NCI-H446 treated with DMSO at 0.1 percent for 48 hours (cell line): ENCODE measurements at places on chromosomes 6 and 20.

DNA sequence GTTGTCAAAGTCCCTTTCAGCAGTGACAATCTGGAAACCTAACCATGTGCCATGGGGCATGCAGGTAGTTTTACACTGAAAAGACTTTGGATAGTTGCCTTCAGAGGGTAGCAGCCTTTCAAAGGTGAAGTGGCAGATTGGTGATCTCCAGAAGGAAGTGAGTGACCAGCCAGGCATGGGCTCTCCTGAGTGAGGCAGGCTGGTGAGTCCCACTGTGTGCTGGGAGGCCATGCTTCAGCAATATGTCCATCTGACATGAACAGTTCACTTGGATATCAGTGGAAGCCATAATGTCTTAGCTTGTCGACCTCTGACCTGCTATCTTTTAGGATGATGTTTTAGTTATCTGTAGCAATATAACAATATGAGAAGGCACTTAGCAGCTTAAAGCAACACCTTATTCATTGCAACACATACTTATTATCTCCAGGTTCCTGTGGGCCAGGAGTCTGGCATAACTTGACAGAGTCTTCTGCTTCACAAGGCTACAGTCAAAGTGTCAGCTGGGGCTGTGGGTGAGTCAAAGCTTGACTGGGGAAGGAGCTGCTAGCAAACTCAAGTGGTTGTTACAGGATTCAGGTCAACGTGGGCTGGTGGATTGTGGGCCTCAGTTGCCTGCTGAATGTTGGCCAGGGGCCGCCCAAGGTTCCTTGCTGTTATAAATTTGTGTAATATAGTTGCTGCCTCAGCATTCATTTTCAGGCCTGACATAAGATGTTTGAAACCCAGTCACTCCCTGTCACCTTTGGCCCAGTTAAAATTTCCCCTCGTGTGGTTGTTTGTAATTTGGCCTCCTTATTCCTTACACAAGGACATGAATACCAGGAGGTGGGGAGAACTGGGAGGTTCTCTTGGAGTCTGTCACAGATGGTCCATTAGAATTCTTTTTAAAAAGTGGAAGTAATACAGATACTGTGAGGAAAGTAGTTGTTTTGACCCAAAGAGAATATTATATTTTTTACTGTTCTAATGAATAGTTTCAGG is 100.2 kb downstream of the UST start:
- DNase-seq: no peak

GRCh38 chr20:50445354-50446151 is 64.6 kb upstream of the PTPN1 start:
- no peak for DNase-seq

- DNase-seq: no peak
These were observed 137.8 kb downstream of the CEBPB start for GRCh38 chr20:50328222-50328979.

- DNase-seq: no peak
These were observed 17.0 kb downstream of the TFAP2A start for GRCh38 chr6:10397756-10398445.

DNA sequence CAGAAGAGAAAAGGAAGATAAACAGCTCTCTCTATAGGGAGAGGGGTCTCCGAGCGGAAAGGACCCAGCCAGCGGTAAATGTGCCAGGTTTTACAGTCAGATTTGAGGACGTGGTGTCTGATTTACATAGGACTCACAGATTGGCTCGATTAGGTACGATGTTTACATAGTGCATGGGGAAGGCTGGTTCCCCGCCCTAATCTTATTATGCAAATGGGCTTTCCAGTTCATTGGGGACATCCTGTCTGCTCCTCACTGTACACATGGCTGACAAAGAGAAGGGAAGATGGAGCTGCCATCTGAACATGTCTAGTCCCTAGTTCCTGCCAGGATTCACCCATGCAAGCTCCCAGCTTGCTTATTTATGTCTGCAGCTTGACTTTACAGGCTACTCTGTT is 119.9 kb downstream of the RNF144B start:
- peak; percentile 35 for DNase-seq

DNA sequence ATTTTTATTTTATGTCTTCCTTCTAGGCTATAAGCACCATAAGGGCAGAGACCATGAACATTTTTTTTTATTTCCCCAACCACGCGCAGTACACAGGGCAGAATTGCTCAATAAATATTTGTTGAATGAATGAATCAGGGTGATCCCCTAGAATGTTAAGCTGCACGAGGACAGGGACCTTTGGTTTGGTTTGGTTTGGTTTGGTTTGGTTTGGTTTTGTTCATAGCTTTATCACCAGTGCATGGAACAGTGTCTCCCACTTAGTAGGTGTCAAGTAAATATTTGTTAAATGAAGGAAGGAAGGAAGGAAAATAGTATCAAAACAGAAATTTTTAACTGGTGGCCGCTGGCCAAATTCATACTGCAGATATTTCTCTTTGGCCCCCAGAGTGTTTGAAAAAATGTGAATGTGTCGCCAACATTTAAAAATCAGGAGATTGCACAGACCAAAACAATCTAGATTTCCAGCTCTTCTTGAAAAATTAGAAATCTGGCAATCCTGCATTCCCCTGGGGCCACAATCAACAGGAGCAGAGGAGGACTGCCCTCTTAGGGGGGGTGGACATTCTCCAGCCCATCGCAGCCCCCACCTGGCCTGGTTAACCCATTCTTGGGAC is 205.3 kb downstream of the EYA2 start:
- DNase-seq: no peak

- DNase-seq: peak; percentile 36
These were observed 653 bp downstream of the ZNF335 start for GRCh38 chr20:45971425-45971674.

DNA sequence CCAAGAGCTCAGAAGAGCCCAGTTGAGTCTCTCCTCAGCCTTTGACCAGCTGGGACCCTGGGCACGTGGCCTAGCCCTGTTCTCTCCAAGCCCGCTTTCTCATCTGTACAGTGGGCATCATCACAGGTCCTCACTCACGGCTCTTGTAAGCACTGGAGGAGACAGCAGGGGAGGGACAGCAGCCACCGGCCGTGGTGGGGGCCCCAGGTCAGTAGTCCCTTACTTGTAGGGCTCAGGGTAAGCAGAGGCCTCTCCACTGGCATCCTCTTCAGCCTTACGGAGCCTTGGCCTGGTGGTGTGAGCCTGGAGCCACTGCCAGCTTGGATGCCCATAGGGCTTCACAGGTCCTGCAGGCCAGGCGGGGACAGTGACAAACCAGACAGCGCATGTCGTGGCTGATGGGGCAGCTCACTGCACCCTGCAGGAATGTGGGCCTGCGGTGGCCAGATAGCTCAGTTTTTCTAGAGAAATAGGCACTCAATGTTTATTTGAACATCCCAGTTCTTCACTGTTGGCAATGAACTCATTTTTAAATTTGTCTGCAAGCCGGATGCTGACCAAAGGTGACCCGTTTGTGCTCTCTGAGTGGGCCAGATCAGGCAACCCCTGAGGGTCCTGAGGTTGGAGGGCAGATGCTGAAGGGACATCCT is 65.1 kb downstream of the ADNP start:
- no peak for DNase-seq

DNA sequence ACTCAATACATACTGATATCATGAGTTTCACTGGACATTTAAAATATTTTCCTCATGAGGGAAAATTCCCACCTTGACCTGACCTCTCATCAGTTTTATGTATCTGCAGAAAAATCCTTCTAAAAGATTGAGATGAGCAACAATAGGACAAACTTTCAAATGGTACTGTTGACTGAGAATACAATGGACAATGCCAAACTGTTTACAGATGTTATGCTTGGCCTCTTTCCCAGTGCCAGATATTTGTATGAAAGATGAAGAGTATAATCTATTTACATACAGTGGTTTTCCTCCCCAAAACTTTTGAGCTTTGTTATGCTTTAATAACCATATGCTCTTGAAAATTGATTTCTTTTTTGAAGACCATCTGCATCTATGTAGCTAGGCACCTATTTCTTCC is 245.1 kb upstream of the RSPO3 start:
- DNase-seq: no peak

- DNase-seq: peak; percentile 76
These were observed 29.7 kb downstream of the RPP40 start for GRCh38 chr6:4973982-4974745.

DNA sequence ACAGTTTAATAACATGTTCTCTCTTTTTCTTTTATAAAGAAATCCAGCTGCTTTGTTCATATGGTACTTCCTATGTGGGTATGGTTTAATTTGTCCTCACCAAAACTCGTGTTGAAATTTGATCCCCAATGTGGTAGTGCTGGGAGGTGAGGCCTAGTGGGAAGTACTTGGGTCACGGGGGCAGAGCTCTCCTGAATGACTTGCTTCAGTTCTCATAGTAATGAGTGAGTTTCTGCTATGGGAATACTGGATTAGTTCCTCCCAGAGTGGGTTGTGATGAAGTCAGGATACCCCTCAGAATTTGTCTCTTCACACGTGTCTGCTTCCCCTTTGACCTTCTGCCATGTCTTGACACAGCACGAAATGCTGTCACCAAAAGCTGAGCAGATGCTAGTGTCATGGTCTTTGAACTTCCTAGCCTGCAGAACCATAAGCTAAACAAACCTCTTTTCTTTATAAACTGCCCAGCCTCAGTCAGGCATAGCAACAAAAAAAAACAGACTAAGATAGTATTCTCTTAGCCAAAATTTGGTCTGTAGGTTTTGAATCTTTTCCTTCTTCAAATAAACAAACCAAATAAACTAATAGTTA is 87.8 kb upstream of the HS3ST5 start:
- peak; percentile 23 for DNase-seq

DNA sequence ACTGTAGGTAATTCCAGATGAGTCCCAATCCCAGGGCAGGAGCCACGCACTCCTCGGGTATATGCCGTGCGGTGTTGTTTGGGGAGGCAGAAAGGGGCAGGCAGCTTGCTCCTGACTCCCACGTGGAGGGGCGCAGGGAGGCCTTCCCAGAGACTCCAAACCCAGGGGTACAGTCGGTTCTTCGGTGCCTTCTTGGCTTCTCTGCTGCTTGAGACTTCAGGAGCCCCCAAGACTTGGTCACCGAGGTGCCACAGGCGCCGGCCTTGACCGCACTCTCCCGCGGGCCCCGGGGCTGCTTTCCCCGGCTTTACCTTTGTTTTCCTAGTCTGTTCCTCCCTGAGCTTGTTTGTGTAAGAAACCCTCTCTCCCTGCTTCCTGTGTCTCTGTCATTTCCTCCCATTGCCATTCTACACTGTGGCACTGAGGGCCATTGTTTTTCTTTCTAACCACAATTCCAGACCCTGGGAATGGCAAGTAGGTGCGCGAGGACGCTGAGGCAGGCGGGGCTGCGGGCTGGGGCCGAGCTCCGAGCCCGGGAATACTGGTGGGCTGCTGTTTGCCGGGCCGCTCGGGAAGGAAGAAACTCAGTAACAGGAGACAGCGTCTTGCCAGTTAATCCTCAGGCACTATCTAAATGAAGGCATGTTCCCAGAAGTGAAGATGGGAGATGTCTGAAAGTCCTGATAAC is 215.6 kb upstream of the HEY2 start:
- DNase-seq: no peak

- DNase-seq: peak; percentile 90
These were observed 50.0 kb upstream of the EZR start for GRCh38 chr6:158868890-158869825.

- no peak for DNase-seq
These were observed 2.7 kb downstream of the KCNS1 start for GRCh38 chr20:45098103-45098773.

- no peak for DNase-seq
These were observed 188.2 kb upstream of the PRND start for GRCh38 chr20:4533368-4534133.

DNA sequence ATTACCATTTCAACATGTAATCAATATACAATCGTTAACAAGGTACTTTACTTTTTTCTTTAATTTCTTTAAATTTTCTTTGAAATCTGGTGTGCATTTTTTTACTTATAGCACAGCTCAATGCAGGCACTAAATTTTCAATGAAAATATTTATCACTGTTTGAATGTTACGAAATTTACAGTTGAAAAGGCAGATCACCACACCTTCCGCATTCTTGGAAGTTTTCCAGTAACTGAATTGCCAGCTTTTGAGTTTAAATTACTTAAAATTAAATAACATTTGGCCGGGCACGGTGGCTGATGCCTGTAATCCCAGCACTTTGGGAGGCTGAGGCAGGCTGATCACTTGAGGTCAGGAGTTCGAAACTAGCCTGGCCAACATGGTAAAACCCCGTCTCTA is 309.9 kb downstream of the BMP7 start:
- no peak for DNase-seq

DNA sequence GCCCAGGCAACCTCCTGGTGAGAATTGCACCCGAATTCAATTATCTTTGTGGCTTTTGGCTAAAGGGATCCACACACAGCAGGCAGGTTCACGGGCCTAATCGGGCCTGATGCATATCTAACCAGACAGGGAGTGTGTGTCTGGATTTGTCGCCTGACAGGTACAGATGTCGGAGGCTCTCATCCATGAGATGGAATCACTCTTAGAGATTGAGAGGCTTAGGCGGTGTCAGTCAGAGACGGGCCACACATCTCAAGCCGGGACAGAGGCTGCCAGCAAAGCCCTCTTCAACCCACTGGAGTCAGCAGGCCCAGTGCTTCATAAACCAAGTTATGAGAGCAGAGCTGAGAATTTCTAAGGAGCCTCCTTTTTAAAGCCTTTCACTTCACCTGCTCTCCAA is 247.0 kb downstream of the LRFN2 start:
- DNase-seq: no peak

DNA sequence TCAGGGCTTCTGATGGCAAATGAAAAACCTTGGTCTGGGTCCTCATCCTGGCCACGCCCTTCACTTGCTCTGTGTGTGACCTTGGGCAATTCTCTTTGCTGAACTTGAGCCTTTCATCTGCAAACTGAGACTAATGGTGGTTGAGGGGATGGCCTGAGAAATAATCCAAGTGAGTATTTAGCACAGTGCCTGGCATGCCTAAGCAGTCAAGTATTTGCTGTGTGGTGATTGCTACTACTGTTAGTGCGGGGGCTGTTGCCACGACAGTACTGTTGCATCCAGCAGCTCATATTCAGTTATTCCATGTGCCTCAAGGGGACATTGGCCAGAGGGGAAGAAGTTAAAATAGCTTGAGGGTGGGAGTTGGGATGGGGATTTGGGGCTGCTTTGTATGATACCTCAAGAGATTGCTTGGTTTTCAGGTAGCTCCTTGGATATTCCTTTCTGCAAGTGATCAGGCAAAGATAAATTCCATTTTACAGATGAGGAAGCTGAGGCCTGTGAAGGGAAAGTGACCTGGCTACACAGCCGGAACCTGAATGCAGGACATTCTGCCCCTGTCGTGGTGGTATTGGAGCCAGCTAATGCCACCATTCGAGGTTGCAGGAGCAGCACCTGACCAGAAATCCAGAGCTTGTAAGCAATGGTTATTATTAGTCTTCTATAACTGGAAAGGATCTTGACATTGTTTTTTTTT is 45.1 kb upstream of the EPB41L1 start:
- DNase-seq: no peak
